ENCODE measurements at places on chromosomes 1 and 21. TPM values are rescaled to one million over a fixed set of nuclear protein-coding genes. Genes with fewer than 3 reads are reported as not detected.
A peak's percentile ranks its signal among the peaks of the same experiment; 100 is the strongest.

Gene TCEA3
- 10.0 TPM for total RNA-seq

DNA sequence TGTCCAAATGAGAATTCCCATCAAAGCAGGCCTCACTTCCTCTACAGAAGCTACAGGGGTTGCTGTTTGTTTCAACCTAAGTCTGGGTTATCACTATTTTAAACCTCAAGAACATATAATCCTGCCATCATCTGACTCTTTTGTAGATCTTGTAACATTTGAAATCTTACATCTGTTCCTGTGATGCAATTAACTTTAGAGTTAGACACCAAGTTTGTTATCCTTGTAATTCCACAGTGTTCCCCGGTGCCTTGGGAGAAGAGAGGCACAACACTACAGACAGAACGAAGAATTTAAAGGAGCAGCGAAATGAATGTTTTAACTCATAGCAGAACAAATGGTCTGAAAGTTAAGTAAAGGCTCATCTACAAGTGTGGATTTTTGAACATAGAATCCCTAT lies 116.1 kb downstream of the UCHL5 start:
- no peaks in the 10 kb centered on the region for H3K36me3 ChIP-seq
- no peaks in the 10 kb centered on the region for H3K27me3 ChIP-seq
- H3K27ac ChIP-seq, result no peak overlapping the region

DNA sequence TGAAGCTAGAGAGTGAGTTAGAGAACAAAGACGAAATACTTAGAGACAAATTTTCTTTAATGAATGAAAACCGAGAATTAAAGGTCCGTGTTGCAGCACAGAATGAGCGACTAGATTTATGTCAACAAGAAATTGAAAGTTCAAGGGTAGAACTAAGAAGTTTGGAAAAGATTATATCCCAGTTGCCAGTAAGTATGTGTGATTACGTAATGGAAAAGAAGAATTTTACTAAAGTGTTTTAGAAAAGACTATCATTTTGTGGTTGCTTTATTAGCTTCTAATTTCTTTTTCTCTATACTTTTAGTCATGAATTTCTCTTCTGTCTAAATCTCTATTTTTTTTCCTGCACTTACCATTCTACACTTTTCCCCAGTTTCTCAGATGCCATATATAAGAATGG lies 26.7 kb downstream of the CCDC18 start:
- DNase-seq, result no peak
- no peaks in the 10 kb centered on the region for H3K27me3 ChIP-seq
- H3K4me1 ChIP-seq, result no peaks in the 10 kb centered on the region

DNA sequence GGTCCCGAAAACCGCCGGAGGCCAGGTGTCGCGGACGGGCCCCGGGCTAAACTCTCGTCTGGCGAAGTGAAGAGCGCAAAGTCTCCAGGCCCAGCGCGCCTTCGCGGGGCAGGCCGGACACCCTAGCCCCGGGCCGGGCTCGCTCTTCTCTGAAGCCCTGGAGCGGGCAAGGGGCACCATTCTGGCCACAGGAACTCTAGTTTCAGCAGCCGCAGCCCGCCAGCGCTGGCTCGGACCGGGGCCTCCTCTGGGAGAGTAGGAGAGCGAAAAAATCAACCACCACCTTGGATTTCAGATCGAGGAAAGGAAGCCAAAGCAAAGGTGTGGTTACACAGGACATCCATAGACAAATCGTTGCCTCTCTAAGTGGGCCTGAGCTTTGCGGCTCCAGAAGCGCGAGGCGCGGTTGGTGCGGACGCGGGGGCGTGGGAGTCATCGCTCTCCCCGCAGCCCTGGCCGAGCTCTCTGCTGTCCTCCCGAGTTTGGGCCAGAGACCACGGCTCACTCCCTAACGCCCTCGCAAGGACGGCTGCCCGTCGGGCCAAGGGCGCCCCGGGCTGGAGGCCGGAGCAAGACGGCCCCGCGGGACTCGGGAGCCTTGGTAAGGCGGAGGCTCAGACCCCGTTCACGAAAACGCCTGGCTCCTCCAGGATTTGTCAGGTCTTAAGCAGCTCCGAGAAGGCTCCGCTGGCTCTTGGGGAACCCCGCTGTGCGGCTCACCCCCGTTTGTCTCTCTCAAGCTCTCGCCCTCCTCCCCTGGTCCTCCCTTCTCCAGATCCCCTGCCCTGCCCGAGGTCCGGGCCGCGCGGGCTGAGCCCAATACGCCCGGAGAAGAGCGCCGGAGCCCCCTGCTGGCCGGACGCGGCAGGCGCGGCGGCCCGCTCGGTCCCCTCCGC lies 132.9 kb upstream of the DPYD start:
- H3K4me1 ChIP-seq, result peaks cover 20% of the 10 kb centered on the region
- no peaks in the 10 kb centered on the region for H3K36me3 ChIP-seq
- peak overlapping the region; percentile 86 for H3K4me3 ChIP-seq
- DNase-seq, result peak; percentile 79
- H3K27me3 ChIP-seq, result peaks cover 60% of the 10 kb centered on the region

Data from mesothelial cell of epicardium (in vitro differentiated cells).